ENCODE measurements at places on chromosomes 7 and 10.

GRCh38 chr10:91194497-91195179 lies 25.8 kb upstream of the PCGF5 start:
- no peak for DNase-seq

DNA sequence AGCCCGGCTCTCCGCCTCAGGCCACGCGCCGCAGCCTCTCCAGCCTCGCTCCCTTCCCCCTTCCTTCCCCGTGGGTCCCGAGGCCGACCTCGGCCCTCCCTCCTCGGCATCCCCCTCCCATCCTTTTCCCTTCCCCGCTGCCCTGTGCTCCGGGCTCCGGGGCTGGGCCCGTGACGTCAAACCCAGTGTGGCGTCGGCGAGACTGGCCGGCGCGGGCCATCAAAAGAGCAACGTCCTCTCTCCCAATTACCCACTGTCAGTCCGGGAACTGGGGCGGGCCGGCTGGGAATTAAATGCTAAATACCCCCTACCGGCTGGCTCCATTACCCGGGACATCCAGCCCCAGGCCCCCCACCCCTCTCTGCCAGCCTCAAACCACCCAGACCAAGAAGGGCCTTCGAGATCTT lies 2.6 kb upstream of the GATA3 start:
- DNase-seq: no peak

- no peak for DNase-seq
These were observed 91.8 kb downstream of the ZMYND11 start for GRCh38 chr10:227014-227413.

DNA sequence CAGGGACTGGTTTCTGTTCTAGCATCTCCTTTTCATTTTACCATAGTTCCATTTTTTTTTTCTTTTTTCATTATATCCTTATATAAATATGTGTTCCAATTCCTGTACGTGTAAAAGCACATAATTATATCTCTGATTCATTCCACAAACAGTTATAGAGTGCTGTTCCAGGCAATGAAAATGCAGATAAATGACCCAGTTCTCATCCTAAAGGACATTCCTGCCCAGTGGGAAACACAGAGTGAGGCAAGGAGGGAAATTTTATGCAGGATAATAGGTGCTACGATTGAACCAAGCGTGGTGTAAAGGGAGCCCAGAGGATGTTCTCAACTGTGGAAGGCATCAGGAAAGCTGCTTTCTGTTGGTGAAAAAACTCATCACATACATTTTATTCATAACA lies 408.1 kb downstream of the GATA3 start:
- DNase-seq: no peak

GRCh38 chr10:58967551-58968388 lies 208.7 kb upstream of the PHYHIPL start:
- DNase-seq: no peak

- DNase-seq: peak; percentile 59
These were observed 216.5 kb upstream of the MKLN1 start for GRCh38 chr7:131111081-131111576.

DNA sequence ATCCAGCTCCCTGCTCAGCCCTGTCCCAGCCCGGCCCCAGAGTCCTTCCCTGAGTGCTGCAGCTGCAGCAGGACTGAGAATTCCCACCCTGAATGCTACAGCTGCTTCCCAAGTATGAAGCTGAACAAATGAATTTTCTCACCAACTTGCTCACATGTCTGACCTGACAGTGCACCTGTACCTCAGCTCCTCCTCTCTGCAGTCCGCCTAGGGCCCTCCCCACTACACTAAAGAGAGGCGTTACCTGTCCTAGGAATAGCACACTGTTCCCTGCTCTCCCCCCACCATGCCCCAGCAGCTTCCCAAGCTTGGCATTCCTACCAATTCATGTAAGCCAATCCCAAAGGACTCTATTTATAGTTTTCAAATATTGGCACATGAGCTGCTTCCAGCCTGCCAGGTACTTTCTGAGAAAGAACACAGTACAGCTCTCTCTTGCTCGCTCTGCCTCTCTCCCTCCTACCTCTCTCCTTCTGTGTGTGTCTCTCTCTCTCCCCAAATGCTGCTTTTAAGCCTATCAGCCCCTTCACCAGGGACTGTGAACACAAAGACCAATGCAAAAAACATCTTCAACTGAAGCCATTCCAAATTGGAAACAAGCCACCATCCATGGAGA lies 400.1 kb downstream of the TNS3 start:
- DNase-seq: no peak

DNA sequence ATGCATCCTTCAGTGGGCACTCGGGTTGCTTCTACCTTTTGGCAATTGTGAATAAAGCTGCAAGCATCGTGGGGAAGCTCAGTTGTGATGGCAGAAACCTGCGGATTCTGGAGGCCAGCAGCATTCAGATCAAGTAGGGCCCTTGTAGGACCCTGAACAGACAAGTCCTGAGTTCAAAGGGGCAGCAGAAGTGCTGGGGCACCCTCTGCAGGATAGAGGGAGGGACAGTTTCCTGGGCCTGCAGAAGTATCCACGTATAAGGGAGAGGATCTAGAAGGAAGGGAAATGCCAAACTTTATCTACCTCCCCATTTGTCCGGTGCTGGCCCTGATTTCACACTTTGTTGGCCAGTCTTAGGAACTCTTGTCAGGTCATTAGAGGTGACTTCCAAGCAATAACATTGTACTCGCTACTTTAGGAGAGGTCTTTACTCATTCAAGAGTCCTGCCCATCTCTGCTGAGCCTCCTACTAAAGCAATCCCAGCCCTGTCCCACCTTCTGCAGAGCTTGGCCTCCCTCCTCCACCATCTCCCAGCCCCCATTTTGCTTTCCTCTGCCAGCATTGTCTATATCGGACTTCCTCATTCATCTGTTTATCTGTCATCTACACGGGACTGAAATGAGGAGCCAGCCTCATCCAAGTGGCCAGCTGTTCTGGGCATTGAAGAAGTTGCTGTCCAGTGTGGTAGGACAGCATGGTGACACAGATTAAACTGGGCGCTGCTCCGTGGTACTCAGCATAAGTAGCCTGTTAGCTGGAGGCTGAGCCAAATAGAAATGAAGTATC lies 26.6 kb upstream of the R3HCC1L start:
- DNase-seq: no peak

GRCh38 chr7:13188236-13188805 lies 500.9 kb downstream of the ARL4A start:
- DNase-seq: no peak

DNA sequence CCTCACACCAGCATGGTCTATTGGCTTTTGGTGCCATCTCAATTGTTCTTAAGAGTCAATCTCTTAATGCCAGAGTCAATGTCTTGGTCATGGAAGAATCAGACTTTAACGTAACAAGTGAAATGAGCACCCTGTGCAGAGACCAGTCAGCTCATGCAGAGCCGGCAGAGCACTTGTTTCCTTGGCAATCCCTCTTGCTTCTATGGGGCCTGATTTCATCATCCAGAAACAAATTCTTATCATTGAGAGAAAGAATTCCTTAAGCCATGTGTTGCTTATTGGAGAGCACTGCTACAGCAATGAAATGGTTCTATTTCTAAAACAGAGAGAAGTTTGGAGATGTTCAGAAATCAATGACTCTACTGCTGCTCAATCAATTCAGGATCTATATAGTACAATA lies 212.8 kb downstream of the IPMK start:
- DNase-seq: no peak

DNA sequence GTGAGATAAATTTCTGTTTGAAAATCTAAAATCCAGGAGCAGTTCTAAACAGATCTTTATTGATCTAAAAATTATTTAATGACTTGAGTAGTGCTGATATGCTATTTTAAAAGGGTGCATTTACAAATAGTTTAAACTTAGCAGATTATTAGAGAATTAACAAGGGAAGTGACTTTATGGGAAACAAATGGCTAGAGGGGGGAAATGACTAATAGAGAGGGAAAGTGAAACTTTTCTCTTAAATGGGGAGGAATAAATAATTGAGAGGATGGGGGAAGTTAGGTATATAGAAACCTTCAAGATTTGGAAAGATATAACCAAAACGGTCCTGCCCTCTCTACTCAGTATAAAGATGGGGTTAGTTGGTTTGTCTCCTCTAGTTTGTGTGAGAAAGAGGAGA lies 90.1 kb upstream of the ARMC3 start:
- no peak for DNase-seq

DNA sequence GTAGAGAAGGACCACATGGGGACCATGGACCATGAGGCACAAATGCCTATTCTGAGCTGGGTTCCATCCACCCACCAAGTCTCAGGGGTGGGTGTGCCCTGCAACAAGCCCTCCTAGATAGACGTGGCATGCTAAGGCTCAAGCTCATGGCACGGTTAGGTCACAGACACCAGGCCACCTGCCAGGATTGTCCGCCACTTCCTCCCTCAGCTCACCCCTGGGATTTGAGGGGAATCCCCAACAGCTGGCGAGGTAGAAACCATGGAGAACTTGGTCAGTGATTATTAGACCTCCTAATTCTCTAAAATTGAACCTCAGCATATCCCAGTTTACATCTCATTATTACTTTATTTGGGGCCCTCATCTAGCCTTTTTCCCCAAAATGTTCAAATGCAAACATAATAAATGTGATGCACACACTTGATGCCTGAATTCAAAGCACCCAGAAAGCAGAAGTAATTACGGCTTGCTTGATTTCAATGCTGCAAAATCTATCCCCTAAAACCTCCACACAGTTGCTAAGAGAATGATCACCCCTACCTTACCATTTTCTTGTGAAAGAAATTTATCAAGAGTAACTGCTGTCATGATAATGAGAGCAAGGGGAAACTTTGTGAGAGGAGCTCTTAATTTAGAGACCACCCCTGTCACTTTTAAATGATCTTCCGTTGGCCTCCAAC lies 366.6 kb upstream of the PFKP start:
- no peak for DNase-seq

DNA sequence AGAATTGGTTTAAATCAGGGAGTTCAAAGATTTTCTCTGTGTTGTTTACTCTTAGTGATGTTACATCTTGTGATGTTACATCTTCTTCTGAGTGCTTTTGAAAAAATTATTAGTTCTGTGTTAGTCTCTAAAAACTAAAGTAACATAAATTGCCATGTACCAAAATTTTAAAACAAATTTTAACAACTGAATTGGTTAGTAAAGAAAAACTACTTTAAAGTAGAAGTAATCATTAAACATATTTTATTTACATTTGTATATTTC lies 5.2 kb upstream of the IGF2BP3 start:
- DNase-seq: no peak

- peak; percentile 21 for DNase-seq
These were observed at the start of gene ANKRD2 for GRCh38 chr10:97572214-97572989. TSS of gene ANKRD2 (plus strand) at chr10:97572779. CDS start at chr10:97572789, 10 bp downstream.

DNA sequence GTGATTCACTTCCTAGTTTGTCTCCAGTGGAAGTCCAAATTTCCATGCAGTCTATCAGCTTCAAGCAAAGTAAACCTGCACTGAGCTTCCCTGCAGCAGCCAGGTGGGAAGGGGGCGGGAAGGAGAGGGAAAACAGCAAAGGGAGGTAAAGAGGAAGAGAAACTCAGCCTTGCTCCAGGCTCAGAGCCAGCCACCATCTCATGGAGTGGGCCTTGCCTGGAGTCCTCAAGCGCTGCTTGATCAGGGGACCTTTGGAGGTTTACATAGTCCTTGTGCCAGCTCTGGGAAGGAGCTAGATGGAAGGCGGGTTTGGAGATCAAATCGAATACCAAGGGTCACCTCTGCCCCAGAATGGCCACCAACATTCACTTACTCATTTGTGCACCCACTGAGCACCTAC lies 7.4 kb downstream of the CRTAC1 start:
- no peak for DNase-seq

- no peak for DNase-seq
These were observed 302.6 kb upstream of the LYZL1 start for GRCh38 chr10:28986117-28986792.

DNA sequence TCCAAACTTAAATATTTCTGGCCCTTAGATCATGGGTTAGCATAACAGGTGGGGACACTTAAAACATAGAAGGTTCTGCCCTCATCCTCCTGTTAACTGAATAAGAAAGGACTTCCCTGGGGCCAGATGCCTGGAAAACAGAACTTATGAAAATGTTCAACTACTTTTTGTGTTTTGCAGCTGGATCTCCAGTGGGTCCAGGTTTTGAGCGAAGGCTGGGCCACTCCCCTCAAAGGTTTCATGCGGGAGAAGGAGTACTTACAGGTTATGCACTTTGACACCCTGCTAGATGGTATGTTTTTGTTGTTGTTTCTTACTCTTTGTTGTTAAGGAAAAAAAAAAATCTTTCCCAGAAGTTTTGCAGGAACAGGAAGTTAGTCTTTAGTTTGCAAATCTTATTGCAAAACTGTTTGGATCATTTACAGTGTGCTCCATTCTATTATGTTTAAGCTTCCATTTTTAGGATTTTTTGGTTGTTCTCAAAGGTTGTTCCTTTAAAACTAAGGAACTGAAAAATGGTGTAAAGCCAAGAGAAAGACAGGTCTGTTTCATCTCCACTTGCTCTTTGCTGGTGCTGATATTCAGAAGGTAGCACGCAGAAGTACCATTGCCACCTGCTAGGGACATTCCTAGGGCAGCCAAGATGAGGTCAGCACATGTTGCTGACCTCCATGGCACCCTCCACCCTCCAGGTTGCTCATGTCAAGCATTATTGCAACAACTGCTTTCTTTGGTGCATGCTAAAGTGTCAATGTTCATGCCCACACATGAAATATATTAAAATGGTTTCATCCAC lies 56.1 kb downstream of the PAPSS2 start:
- no peak for DNase-seq

GRCh38 chr10:50997461-50997860 lies 76.8 kb upstream of the PRKG1 start:
- no peak for DNase-seq

GRCh38 chr7:102021841-102022618 lies 204.6 kb downstream of the CUX1 start:
- DNase-seq: no peak

GRCh38 chr7:126840869-126841268 lies 411.9 kb downstream of the GRM8 start:
- no peak for DNase-seq

- no peak for DNase-seq
These were observed 90.1 kb upstream of the CYP26C1 start for GRCh38 chr10:92970301-92971070.

GRCh38 chr7:144513334-144513733 lies 109.8 kb upstream of the NOBOX start:
- no peak for DNase-seq

GRCh38 chr10:5775685-5776084 lies 37.5 kb downstream of the GDI2 start:
- peak; percentile 82 for DNase-seq

- no peak for DNase-seq
These were observed 244.5 kb upstream of the ANKRD30A start for GRCh38 chr10:36880898-36881297.

DNA sequence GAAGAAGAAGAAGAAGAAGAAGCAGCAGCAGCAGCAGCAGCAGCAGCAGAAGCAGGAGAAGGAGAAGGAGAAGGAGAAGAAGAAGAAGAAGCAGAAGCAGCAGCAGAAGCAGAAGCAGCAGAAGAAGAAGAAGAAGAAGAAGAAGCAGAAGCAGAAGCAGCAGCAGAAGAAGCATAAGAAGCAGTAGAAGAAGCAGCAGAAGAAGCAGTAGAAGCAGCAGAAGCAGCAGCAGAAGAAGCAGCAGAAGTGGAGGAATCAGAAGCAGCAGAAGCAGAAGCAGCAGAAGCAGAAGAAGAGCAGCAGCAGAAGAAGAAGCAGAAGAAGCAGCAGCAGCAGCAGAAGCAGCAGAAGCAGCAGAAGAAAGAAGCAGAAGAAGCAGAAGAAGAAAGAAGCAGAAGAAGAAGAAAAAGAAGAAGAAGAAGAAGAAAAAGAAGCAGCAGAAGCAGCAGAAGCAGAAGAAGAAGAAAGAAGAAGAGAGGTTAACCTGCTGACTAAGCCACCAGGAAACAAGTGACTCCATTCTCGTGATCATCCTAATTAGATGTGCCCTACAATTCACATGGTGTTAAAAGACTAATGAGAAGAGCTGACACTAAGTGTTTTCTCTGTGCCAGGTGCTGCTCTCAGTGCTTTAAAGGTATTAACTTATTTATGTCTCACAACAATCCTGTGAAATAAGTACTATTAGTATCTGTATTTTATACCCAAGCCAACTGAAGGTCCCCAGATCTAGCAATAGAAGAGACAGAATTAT lies 11.6 kb downstream of the CDNF start:
- DNase-seq: no peak
